ENCODE measurements at places on chromosomes 16 and 17. TPM values are rescaled to one million over a fixed set of nuclear protein-coding genes. Genes with fewer than 3 reads are reported as not detected.

GRCh38 chr17:80195671-80196529, 24.2 kb downstream of the SGSH start:
- no peak for DNase-seq

DNA sequence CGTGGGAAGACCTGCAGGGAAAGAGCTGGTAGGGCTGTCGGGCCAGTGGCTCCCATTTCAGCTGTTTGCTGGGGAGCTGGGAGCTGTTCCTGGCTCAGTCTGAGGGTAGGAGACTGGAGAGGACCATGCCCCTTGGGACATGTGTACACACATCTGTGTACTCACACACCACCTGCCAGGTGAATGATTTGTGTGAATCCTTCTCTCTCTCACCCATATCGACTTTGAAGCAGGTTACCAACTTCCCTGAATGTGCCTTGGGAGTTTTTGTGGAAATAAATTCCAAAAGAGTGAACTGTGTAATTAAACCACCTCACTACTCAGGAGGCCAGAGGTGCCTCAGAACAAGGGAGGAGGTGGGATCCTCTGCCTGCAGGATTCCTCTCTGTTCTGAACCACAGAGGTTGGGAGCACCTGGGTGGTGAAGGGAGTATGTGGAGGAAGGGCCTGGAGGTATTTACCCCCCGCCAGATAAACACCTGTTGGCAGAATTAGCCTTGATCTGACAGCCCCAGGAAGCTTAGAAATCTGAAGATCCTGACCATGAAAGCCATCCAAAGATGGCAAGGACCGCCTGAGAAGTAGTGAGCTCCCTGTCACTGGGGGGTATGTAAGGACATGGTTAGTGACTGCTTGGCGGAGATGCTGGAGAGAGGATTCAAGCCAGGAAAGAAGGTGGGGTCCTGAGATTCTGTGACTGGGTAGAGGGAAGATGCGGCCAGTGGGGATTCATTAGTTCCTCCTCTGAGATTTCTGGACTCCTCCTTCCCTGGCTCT, 3.3 kb downstream of the ABCC3 start:
- DNase-seq, result no peak

The PRSS33 gene
- 0.60 TPM for total RNA-seq

The ASPA gene
- 1.1 TPM for total RNA-seq

DNA sequence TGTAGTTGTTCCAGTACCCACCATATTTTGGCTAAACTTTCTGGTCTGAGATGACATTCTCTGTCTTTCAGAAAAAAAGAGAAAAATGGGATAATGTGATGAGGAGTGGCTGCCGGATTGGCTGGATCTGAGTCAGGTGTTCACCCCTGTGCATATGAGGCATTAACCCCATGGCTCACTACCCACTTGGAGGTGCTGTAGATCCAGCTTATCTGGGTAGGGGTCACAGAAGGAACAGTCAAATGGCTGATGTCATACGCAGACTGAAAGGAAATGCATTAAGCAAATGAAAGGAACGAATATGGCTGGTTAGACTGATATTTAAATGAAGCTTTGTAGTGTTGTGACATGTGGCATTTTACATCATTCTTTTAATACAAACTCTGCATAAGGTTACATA, 17.3 kb downstream of the MAP2K6 start:
- DNase-seq, result no peak

- DNase-seq, result no peak
Measured at GRCh38 chr17:40912486-40913210, 24.8 kb downstream of the KRT23 start.

GRCh38 chr17:78356101-78356713, 3.7 kb downstream of the SOCS3 start:
- peak; percentile 25 for DNase-seq

DNA sequence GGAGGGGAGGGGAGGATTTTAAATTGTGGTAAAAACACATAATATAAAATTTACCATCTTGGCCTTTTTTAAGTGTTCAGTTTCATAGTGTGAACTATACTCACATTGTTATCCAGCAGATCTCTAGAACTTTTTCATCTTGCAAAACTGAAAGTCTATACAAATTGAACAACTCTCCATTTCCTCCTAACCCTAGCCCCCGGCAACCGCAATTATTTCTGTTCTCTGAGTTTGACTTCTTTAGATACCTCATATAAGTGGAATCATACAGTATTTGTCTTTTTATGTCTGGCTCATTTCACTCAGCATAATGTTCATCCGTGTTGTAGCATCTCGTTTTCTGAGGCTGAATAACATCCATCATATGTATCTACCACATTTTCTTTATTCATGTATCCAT, 30.0 kb upstream of the MRTFB start:
- DNase-seq, result no peak

- DNase-seq, result no peak
Measured at GRCh38 chr16:58120234-58120633, 8.9 kb downstream of the CFAP20 start.

GRCh38 chr17:39080421-39081078, 70.9 kb downstream of the PLXDC1 start:
- DNase-seq, result no peak

DNA sequence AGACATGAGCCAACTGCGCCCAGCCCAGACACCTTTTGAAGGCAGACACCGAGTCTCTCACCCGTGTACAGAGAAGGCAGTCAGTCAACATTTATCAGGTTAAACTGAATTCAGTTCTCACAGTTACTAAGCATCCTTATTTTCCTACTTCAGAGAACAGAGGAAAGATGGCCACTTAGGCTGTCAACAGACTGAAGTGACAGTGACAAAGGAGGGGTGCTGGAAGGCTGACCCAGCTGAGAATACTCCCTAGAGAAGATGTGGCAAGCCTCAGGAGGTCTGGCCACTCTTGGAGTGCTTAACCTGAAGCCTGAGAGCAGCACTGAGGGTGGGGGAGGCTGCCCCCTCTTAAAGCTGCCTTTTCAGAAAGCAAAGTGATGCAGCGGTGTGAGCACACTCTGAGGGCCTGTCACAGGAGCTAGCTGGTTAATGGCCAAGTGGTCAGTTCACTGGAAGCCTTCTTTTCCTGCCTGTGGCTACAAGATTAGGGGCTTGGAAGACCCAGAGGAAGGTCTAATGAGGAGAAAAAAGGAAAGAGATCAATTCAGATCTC, 51.0 kb upstream of the SREBF1 start:
- DNase-seq, result no peak

DNA sequence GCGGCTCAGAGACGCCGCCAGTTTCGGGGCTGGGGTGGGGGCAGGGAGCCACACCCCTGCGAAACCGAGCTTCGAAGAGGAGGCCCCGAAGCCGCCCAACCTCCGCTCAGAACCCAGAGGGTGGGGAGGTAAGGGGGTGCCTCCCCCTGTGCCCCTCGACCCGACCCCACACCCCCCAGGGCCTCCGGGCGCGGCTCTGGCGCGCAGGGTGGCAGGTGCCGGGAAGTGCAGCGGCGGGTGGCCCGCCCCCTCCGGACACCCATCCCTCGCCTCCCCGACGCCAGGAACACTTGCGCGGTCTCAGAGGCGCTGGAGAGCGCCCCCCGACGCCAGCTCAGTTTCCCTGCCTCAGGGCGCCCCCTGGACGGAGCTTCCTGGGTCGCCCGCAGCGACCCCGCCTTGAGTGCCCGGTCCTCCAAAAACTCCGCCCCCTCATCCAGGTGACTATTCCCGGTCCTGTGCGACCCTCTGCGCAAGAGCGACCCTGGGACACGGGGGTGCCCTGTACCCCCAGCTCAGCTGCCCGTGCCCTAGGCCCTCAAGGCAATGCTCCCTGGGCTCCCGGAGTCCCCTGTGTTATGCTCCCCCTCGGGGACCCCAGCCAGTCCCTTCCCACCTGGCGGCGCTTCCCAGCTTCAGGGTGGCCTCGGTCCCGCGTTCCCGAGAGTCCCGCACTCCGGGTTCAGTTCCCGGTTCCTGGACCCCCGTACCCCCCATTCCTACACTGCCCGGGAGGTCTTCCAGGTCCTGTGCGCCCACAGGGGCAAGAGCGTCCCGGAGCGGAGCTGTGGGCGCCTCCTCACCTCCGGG, 562 bp downstream of the PPL start:
- no peak for DNase-seq

DNA sequence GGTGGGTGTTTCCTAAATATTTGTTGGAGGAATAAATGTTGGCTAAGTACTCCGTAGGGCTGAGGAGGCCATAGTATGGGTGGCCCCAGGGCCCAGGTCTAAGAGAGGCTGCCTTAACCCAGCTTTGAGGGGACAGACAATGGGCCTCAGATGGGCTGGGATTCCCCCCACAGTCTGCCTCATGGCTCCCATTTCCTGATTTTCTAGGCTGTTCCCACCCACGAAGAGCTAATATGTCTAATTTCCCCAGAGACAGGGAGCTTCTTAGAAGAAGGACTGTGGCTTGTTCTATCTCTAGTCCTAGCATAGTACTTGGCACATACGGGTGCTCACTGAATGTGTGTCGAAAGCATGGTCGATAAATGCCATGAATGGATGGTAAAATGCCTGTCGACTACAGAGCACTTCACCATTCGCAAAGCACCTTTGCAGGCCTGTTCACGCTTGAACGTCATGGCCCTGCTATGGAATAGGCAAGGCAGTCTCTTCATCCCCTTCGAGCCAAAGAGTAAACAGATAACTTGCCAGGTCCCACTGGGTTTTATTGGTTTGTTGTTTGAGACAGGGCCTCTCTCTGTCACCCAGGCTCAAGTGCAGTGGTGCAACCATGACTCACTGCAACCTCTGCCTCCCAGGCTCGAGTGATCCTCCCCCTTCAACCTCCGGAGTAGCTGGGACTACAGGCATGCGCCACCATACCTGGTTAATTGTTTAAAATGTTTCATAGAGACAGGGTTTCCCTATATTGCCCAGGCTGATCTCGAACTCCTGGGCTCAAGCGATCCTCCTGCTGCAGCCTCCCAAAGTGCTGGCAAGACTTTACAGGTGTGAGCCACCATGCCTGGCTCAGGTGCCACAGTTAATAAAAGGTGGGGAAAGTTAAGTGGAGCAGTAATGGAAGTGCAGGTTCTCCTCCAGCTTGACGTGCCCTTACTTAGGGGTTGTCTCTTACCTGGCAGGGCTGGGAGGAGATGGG, 9.7 kb downstream of the CHAD start:
- DNase-seq, result no peak

The TNFRSF13B gene
- total RNA-seq, result not detected

GRCh38 chr16:81936209-81937000, 74.9 kb downstream of the SDR42E1 start:
- DNase-seq, result no peak

The DRC7 gene
- total RNA-seq, result not detected

- no peak for DNase-seq
Measured at GRCh38 chr17:49333804-49334203, 28.2 kb downstream of the ZNF652 start.

DNA sequence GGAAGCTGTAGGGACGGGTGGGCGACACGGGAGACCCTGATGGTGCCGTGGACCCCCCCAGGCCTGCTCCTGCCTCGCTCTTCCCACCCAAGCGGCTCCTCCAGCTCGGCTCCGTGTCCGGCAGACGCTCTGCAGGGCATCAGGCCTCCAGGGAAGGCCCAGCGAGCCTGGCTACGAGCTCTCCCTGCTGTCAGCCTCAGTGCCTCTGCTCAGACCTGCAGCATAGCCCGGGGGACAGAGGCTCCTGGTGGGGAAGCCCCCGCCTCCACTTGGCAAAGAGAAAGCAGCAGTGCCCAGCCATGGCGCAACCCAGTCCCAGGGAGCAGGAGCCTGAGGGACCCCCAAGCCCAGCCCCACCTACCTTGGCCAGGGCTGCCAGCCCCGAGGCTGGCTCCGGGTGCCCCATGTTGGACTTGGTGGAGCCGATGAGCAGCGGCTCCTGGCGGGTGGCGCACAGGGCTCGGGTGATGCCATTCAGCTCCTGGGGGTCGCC, 5.9 kb downstream of the FASN start:
- no peak for DNase-seq

GRCh38 chr17:50090071-50090470, 5.1 kb upstream of the PDK2 start:
- no peak for DNase-seq

The ACSM2B gene
- total RNA-seq, result not detected

The FAM83G gene
- 2.6 TPM for total RNA-seq

- no peak for DNase-seq
Measured at GRCh38 chr17:14918540-14918939, 346.6 kb downstream of the PMP22 start.

DNA sequence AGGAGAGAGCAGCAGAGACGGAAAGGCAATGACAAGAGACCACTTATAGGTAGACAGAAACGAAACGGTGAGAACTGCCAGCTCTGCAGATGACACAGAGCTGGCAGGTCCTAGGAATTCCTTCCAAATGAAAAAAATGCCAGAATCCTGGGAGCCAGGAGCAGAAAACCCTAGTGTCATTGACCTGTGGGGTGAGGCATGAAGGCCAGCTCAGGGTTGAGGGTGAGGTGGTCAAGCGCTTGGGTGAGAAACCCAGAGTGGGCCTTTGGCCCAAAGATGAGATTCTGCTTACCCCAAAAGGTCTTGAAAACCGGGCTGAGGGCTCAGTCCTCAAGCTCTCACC, 9.2 kb downstream of the HIC1 start:
- DNase-seq, result no peak

GRCh38 chr17:81260171-81260570, 21.1 kb downstream of the NDUFAF8 start:
- no peak for DNase-seq

- DNase-seq, result no peak
Measured at GRCh38 chr17:69760562-69760961, 314.5 kb upstream of the KCNJ16 start.

The TLE7 gene
- not detected for total RNA-seq

The TBC1D26 gene
- total RNA-seq, result not detected

DNA sequence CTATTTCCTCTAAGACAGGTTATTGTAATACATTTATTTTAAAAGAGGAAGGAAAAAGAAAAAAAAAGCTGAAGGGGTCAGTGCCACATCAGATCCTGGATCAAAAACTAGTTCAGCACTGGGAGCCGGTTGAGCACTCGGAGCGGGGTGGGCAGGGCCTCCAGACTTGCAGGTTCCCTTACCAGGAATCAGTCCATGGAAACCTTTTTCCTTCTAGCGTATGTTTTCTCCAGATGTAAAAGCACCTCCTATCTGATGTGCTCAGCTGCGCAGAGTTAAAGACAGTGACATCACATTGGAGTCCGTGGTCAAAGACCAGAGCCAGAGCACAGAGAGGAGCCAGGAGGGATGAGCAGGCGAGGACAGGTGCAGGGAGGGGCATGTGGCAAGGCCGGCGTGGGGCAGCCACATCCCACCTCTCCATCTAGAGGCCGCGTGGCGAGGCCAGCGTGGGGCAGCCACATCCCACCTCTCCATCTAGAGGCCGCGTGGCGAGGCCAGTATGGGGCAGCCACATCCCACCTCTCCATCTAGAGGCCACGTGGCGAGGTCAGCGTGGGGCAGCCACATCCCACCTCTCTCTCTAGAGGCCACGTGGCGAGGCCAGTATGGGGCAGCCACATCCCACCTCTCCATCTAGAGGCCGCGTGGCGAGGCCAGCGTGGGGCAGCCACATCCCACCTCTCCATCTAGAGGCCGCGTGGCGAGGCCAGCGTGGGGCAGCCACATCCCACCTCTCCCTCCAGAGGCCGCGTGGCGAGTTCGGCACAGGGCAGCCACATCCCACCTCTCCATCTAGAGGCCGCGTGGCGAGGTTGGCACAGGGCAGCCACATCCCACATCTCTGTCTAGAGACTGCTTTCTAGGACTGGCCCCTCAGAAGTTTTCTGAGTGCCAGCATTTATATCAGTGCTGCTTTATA, 166.8 kb upstream of the CHMP6 start:
- DNase-seq, result no peak

The DOC2A gene
- 0.28 TPM for total RNA-seq

GRCh38 chr17:6752068-6752909, 3.6 kb upstream of the XAF1 start:
- DNase-seq, result peak; percentile 32

- peak; percentile 75 for DNase-seq
Measured at GRCh38 chr17:7294614-7295153, at the start of gene YBX2. Gene YBX2, minus strand, starts transcription at chr17:7294639. Its CDS starts 139 bp downstream, at chr17:7294500.

GRCh38 chr17:46817151-46817900, 1.2 kb downstream of the WNT3 start:
- no peak for DNase-seq
